ENCODE measurements at places on chromosomes 2 and 18.

DNA sequence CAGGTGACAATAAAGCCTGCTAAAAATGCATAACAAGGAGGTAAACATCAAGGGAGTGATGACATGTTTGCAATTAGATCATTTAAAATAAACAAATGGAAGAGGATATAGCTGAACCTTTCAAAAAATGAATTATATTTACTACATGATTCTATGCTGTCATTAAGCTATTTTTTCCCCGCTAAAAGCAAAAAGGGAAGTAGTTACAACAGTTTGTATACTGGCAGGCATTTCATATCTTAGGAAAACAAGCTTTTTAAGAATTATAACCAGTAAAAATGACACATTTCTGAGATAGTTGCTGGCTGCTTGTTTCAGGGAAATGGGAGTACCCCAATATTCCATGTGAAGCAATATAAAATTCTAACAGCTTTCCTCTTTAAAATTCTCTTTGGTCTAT is 89.1 kb upstream of the ITGB6 start:
- DNase-seq = no peak

DNA sequence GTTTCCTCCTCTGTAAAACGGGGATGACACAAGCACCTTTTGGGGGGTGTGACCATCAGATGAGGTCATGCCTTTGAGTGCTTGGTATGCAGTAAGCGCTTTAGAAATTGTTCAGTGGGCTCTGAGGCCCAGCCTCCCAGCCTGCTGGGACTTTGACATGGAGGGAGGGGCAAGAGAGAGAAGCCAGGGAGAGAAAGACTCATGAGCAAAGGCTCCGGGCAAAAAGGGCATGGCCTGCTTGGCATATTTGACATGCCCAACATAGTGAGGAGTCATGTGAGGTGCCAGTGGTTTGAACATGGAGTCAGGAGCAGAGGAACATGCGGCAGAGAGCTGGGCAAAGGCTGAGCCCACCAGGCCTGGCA is 14.0 kb downstream of the TNS1 start:
- no peak for DNase-seq

DNA sequence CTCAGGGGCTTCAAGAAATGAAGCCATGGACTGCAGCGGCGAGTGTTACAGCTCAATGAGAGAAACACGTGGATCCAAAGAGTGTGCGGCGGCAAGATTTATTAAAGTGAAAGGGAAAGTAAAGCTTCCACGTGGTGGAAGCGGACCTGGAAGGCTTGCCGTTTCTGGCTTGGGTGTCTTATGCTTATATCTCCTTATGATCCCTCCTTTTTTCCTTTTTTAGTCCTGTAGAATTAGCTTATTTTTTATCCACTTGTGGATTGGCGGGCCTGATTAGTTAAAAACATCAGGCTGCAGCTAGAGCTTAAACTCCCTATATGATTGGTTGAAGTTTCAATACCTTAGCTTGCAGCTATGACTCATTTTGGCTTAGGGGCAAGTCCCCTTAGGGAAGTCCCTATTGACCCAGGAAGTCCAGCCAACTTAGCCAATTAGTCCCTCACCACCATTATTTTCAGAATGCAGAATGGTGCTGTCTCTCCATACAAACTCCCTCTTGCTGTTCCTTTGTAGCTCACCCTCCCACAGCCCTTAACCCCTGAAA is 11.6 kb upstream of the HNMT start:
- no peak for DNase-seq

DNA sequence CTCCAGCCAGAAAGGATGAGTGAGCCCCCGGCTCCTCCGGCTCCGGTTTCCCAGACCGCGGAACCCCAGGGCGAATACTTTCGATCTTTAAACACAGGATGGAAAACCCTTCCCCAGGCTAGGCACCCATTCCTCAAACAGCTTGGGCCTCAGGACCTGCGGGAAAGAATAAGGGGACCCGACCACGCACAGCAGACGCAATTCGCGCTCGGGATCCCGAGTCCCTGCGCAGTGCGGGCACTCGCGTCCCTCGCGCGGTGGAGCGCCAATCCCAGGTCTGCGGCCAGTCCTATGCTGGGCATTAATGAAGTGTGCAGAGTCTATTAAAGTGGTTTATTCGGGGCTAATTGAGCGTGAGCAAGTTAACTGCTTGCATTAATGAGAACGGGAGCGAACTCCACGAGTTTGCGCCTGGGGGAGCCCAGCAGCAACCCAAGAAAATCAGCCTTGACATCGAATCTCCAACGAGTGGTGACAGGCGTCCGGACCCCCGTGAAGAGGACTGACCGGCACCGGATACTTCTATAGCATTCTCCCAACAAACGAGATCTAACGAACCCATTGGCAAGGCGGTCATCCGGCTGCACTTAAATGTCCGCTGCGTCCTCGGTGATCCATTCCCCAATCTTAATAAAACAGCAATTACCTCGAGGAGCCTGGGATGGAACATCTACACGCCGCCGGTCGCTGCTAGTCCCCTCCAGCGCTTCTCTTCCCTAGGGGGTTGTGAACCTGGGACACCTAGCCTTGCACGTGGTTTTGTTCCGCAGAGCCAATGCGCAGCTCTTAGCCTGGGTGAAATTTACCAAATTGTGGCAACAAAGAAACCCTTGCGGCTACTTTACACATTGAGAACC is 1.6 kb downstream of the OSR1 start:
- DNase-seq = peak; percentile 33

GRCh38 chr2:46978723-46979122 is 63.1 kb upstream of the MCFD2 start:
- DNase-seq = peak; percentile 52

DNA sequence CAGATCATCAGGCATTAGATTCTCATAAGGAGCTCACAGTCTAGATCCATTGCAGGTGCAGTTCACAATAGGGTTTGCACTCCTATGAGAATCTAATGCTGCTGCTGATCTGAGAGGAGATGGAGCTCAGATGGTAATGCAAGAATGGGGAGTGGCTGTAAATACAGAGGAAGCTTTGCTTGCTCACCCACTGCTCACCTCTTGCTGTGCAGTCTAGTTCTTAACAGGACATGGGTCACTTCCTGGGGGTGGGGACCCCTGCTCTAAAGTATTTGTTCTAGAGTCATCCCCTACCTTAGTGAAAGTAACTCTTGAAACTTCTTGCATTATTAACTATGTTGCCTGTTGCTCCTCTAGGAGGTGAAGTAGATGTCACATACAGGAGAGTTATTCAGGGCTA is 171.3 kb upstream of the PARD3B start:
- DNase-seq = no peak

- DNase-seq = no peak
Measured at GRCh38 chr2:191821078-191821477, 25.8 kb downstream of the CAVIN2 start.

- DNase-seq = no peak
Measured at GRCh38 chr2:85996591-85996990, 107.8 kb upstream of the ST3GAL5 start.

GRCh38 chr2:11753886-11754699 is 7.7 kb downstream of the LPIN1 start:
- DNase-seq = no peak

- DNase-seq = no peak
Measured at GRCh38 chr2:103008586-103008985, 246.8 kb downstream of the TMEM182 start.

Data from GM13977 (cell line).